ENCODE measurements at places on chromosomes 6 and 20. TPM values are rescaled to one million over a fixed set of nuclear protein-coding genes. Genes with fewer than 3 reads are reported as not detected.

The THBD gene
- 0.43 TPM for total RNA-seq

DNA sequence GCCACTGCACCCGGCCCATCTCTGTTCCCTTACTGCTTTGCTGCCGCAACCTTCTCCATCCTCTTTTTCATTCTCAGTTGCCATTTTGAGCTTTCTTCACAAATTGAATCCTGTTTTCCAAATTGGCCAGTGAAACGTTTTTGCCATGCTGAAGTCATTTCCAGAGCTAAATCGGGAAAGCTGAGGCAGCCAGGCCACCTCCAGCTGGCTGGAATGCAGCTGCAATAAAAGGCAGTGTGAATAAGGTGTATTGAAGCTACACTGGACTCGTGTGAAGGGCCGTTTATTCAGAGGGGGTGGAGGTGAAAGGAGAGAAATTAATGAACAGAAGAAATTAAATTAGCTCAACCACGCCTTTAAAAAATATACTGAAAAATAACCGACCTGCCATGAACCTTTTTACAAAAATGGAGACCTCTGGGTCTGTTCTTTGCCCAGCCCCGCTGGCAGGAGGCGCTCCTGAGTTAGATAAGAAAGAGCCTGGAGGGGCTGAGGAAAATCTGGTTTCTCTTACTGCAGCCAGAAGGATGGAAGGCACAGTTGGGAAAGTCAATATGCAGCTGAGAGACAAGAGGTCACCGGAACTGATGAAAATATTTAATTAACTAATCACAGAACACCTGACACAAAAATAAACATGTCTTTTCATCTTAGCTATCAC, 283.9 kb downstream of the FOXC1 start:
- no peak for DNase-seq

- DNase-seq: no peak
Observed at GRCh38 chr20:48066246-48066645, 281.0 kb upstream of the SULF2 start.

DNA sequence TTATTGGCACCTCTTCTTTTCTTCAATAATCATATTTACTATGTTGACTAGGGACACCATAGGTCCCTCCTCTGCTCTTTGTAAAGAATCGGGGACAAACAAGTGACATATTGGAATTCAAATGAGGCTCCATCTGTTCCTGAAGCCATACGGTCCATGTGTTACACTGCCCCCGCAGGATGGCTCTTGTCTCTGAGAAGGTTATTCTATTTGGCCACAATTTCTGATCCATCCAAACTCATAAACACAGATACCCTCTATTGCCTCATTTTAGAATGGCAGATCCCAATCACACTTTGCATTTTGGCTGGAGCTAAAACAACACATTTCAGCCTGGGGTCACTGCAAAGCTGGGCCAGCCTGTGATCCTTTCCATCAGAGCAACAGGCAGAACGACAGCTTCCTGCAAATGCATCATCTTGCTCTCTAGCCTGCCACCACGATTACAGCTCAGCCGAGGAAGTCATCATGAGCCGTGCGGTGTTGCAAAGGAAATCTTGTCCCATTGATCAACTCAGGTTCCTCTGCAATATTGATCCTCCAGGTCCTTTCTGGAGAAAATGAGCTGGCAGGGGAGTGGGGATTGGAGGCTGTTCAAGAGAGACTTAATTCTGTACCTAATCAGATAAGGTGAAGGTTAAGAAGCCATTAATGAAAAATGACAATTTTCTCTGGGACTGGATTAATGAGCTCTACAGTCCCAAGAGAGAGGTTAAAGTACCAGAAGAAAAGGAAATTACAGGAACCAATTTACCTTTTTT, 73.1 kb downstream of the AGPAT4 start:
- DNase-seq: no peak

All from H1 (cell line).